Dermis blood vessel endothelial cell (primary cell): ENCODE measurements at places on chromosomes 4 and X. TPM values are rescaled to one million over a fixed set of nuclear protein-coding genes. Genes with fewer than 3 reads are reported as not detected.

- peak; percentile 81 for DNase-seq
Measured at GRCh38 chr4:145840162-145840768, 98.4 kb downstream of the ZNF827 start.

- DNase-seq: no peak
Measured at GRCh38 chrX:21295246-21295820, 78.9 kb upstream of the CNKSR2 start.

- DNase-seq: peak; percentile 29
Measured at GRCh38 chrX:154775419-154776349, 13.0 kb downstream of the DKC1 start.

The IDUA gene
- total RNA-seq: 14.1 and 19.6 TPM in 2 replicates

DNA sequence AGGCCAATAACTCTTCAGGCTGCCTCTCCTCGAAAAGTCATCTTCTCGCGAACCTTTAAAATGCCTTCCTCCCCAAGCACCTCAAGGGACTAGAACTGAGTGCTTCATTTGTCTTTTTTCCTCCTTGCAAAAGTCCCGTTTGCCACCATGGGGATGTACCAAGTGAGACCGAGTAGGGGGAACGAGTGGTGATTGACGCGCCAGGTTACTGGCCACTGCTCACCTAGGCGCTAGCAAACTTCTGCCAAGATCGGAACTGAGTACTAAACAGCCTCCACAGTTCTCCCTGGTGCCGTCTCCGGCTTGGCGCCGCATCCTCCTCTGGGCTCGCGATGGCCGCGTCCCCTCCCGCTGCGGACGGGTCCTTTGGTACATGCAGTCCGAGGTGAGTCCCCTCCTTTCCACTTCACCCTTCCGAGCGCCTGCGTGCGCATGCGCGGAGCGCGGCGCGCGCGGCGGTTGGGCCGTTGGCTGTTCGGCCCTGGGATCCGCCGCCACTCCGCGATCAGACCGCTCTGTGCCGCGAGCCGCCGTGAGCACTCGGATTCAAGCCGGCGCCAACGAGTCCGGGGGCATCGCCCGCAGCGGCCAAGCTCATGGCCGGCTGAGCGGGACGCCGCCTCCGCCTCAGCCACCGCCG, at the start of gene CDK16:
Gene CDK16 (plus strand): TSS at position 402 of the 640 bp plus-strand sequence. CDS start 4,877 bp downstream, outside the sequence.
- peak; percentile 79 for DNase-seq

GRCh38 chr4:112589206-112589605, 47.5 kb downstream of the ZGRF1 start:
- DNase-seq: peak; percentile 10

The MAMLD1 gene
- total RNA-seq: 0.85 and 1.4 TPM in 2 replicates

DNA sequence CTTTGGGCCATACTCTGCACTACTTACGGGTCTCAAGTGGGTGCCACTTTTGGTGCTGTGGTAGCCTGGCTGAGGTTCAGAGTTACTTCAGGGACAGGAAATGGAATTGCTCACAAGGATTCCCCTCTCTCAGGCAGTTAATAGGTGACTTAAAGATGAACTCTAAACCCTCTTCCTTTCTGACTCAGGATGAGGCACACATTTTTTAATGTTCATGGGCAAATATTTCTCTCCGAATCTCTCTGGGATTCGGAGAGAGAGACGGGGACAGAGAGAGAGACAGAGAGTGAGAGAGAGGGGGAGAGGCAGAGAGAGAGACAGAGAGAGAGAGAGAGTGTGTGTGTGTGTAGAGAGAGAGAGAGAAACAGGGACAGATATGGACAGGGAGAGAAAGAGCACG, 79.8 kb downstream of the NYX start:
- DNase-seq: peak; percentile 8

The RADX gene
- under 0.01 and 0.14 TPM in 2 replicates for total RNA-seq

DNA sequence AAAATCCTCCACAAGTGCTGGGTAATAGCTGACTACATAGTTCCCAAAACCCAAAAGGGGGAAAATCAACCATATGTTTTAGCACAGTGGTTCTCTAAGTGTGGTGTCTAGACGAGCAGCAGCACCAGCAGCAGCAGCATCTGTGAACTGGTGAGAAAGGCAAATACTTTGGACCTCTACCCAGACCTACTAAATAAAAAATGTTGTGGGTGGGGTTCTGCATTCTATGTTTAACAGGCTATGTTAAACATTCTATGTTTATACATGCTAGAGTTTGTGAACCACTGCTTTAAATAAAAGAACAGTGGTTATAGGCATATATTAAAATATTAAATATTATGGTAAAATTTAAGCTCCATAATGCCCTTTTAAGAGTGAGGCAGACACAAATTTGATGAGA, 1004.9 kb upstream of the GRID2 start:
- no peak for DNase-seq

DNA sequence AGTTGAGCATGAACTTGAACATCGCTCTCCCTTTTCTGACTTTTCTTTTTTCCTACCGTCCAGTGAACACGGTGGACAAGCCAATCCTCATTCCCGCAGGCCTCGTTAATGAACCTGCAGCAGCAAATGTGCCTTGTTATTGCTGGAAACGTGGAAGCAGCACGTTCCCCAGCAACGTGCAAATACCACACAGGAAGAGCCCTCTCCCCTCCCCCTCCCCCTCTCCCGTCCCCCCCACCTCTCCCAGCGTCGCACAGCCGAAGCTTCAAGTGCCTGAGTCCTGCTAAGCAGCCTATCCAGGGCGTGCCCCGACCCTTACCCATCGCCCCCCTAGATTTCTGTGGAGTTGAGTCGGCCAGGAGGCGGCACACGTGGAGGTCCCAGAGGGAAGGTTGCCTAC, 219.9 kb downstream of the BCOR start:
- no peak for DNase-seq

- DNase-seq: no peak
Measured at GRCh38 chrX:10246846-10247245, 90.1 kb downstream of the CLCN4 start.

- DNase-seq: peak; percentile 5
Measured at GRCh38 chrX:31199056-31199839, 127.4 kb upstream of the FTHL17 start.

DNA sequence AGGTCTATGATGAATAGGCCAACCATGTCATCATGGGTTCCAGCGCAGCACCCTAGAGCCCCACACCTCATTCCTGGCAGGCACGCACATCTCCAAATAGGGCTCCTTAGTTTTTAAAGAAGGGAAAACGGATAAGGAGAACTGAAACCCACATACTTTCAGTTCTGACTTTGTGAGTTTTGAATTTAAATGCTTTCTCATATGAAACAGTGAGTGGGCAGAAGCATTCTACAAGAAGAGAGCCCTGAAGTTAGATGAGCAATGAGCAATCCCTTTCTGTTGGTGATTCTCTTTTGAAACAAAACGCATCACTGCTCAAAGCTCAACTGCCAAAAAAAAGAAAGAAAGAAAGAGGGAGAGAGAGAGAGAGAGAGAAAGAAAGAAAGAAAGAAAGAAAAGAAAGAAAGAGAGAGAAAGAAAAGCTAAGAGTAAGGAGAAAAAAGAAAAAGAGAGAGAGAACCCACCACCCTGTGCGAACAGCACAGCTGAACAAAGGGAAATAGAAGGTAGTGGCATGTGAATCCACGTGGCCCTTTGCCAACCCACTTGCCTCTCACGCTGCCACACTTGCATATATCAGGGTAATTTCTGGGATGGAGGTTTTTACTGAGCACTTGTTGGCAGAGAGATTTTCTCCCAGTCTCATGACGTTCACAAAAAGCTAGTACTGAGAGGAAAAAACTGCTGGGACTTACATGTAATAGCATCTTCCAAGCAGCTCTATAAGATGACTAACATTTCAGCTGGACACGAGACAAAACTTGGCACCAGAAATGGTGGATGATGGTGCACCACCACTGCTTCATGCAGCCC, 31.0 kb downstream of the TMSB4X start:
- DNase-seq: no peak

GRCh38 chrX:13692771-13693231, 3.9 kb downstream of the RAB9A start:
- DNase-seq: no peak

- DNase-seq: no peak
Measured at GRCh38 chr4:27811948-27812347, 951.3 kb downstream of the STIM2 start.

The OPHN1 gene
- total RNA-seq: 8.7 and 11.7 TPM in 2 replicates

The FRAS1 gene
- 0.85 and 1.7 TPM in 2 replicates for total RNA-seq

- DNase-seq: no peak
Measured at GRCh38 chrX:143296521-143296920, 220.8 kb downstream of the SPANXN3 start.

DNA sequence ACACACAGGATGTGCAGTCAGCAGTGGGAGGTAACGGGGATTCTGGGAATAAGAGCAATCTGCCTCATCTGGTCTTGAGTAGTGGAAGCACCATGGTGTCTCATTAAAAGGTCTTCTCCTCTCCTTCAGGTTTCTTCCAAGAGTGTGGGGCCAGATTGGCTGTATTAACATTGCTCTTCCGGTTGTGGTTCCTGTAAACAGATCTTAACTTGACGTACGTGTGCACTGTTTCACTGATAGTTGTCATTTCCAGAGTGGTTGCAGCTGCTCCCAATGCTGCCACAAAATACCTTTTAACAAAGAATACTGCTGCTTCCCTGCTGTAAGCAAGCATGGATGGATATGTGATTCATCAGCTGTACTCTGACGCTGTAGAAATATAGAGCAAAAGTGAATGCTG, 1443.4 kb upstream of the TENM3 start:
- DNase-seq: no peak

GRCh38 chr4:68581383-68582338, 5.5 kb upstream of the UGT2B17 start:
- no peak for DNase-seq

GRCh38 chrX:123230798-123231197, 46.7 kb downstream of the GRIA3 start:
- DNase-seq: no peak

The MAGEB17 gene
- not detected in 2 replicates for total RNA-seq

DNA sequence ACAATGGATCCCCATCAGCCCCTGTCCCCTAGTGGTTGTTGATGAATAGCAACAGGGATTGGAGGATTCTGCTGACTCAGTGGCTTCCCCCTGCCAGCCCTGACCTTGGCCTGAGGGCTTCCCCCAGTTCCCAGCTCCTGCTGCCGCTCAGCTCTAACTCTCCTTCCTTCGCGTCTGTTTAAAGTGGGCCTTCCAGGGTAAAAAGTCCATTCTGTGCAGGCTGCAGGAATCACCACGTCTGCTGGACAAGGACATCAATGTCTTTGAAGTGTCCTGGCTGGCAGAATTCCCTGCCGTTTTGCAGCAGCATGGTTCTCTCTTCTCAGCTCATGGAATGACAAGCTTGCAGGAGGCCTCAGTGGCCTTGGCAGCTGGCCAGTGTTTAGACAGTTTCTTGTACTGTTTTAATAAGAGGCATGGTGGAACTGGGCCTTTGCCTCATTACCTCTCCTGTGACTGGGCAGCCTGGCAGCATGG, 152.5 kb upstream of the STX18 start:
- peak; percentile 29 for DNase-seq

The CXCL9 gene
- not detected in 2 replicates for total RNA-seq

DNA sequence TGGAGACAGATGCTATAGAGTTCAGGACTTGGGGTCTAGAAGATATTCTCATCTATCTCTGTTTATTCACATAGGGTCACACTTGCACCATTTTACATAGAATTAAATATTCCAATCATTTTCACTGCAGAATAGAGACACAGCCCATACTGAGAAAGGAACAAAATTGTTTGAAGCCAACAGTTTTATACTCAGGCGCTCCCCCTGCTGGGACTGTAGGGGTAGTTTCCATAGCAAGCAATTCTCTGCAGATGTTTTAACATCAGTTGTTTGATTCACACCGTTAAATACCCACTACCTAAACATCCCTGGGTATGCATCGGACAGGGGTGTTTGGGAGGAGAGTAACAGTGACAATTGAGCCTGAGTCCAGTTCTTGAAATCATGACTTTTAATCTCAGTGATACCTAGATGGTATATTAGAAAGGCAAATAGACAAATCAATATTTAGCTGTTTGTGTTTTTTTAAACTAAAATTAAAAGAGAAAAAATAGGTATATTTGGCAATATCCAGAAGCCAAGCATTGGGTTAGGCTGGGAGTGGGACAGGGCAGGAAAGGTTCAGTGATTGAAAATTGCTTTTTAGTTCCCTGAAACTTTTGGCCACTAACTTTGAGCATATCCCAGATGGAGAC, 33.8 kb downstream of the LONRF3 start:
- DNase-seq: peak; percentile 56

The ZNF280C gene
- total RNA-seq: 2.9 and 4.0 TPM in 2 replicates

The CSAG3 gene
- total RNA-seq: not detected in 2 replicates

GRCh38 chr4:102639598-102639997, 121.2 kb downstream of the MANBA start:
- DNase-seq: no peak

GRCh38 chrX:78946178-78946931, 1.2 kb downstream of the P2RY10 start:
- DNase-seq: no peak

The FDCSP gene
- total RNA-seq: not detected in 2 replicates

GRCh38 chr4:112082954-112083586, 62.2 kb upstream of the FAM241A start:
- peak; percentile 99 for DNase-seq

DNA sequence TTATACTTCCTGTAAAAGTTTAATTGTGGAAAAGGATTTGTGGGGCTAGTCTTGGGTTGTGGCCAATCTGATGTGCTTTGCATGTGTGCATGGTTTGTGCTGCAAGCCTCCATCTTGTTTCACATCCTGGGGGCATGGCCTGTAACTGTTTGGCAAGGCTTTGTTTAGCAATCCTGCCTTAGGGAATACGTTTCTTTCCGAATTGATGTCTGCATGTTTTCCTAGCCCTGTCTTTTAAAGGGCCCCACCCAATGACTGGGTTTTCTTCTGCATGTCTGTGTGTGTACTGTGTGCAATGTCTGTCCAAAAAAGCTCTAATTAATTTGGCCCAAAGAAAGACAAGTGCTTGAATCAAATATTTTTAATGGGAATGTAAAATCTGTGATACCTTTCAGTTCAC, 74.6 kb upstream of the MID1IP1 start:
- DNase-seq: no peak

DNA sequence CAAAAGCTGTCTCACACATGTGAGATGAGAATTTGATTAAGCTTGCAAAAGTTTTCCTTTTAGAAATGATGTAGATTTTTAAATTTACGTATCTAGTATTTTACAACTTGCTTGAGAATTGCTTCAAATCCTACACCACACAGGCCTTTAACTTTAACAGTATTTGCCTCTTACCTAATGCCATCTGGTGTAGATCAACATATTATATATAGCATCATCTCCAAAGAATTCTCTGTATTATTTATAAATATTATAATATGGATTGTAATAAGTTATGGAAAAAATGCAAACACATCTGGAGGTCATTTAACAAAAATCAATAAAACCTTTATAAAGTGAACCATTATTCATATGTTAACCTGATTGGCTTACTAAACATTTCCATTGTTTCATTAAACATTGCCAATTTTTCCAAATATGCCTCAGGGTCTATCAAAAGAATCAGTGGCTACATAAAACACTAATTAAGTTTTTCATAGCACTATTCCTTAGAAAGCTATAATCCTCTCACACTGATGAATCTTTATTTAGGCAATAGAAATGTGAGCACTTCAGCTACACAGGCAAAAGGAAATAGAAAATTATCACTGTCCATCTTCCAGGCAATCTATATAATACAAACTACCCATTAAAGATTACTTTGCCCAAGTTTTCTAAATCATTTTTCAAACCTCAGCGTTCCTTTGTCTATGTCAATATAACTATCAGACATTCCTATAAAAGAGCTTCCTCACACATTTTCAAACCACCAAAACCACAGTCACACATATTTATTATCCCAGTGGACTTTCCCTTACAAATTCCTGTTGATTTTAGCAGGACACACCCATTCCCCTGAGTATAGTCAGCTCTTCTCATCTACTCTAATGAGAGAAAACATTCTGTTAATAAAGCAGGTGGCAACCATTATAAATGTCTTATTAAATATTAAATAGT, 83.5 kb upstream of the INTU start:
- no peak for DNase-seq
